ENCODE measurements at places on chromosomes 7 and 10.

DNA sequence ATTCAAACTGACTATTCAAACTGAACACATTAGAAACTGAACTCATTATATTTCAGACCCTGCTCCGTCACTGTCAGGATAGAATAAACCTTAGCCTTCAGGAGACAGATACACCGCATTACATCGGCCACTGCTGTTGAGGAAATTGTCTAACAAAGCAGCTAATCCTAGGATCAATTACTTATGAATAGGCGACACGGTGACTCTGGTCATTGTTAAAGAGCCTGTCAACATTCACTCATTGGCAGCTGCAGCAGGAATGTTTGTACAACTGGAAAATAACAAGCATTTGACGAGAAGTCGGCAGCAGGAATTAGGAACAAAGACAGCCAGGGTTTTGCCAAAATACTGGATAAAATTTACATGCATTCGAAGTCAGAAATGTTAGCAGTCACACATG is 112.0 kb upstream of the MKX start:
- no peak for DNase-seq

DNA sequence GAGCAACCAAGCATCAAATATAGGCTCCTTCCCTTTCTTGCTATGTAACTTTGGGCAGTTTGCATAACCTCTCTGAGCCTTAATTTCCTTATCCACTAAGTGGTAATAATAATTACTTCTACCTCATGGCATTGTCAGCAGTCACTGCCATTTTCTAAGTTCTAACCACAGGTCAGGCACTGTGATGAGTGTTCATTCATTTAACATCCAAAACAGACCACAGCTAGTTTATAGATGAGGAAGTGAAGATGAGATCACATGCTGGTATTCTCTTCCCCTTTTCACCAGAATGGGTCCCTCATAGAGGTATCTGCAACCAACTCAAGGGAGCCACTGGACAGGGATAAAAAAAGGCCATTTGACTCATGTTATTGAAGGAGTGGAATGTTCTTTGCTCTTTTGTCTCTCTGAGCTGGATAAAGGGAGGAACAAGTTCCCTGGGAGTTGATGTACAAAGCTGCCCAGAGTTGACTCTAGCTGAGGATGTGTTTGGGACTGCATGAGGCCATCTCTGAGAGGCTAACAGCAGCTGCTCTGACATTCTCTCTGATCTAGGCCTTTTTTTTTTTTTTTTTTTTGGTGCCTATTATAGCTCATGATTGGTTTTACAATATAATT is 65.0 kb downstream of the DNAJC12 start:
- no peak for DNase-seq

DNA sequence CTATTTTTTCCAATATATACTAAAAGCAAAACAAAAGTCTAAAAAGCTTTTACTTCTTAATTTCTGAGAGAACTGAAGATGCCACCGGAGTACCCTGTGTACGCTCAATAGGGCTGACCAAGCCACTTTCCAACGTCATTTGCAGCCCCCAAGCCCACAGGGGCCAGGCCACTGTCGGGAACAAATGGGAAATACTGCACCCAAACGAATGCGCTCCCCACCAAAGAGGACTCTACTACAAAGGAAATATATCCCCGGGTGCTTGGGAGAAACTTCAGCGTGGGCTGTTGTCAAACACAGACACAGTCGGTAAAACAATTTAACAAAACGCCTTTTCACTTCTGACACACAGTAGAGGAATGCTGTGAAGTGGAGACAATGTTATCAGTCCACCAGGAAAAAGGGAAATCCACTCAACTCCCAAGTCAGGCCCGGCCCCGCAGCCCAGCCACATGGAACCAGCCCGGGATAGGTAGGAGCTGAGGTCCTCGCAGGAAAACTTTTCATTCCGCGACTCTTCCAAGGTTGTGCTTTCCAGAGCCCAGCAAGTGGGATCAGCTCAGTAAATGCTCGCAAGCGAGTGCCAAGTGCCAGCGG is 1.4 kb downstream of the PARD3 start:
- no peak for DNase-seq

- no peak for DNase-seq
These were observed 341.0 kb upstream of the PHF14 start for GRCh38 chr7:10632712-10633111.

DNA sequence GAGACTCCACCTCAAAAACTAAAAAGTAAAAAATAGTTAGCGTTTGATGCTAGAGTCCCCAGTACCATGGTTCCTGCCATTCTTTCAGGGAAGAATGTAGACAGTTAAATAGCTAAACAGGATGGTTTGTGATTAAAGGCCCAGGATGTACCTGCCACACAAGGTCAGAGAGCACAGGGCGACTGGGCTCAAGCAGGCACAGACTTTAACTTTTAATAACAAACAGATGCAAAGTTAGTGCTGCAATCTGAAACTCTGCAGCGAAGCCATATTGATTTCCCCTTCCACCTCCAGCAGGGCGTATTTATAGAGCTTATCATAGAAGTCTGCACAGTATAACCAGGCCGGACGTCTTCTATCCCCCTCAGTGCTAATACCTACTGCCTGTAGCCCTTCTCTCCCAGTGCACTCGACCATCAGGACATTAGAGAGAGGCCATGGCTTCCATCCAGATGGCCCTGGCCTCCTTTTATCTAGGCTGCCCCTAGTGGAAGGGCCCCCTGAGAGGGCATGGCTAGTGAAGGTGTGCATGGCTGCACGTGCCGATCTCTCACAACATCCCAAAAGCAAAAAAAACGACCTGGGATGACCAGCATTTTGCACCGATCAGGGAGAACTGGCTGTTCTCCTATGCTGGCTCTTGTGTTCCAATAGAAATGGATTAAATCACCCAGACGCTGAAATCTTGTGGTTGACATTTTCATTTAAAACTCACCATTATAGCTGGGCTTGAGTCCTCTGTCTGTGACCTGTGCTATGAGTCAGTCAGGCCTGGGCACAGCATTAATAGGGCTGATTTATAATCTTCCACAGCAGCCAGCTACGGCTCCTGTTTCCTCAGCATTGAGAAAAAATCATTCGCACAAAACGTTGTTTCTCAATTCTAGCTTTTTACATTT is 7.6 kb upstream of the BAG3 start:
- DNase-seq = no peak

DNA sequence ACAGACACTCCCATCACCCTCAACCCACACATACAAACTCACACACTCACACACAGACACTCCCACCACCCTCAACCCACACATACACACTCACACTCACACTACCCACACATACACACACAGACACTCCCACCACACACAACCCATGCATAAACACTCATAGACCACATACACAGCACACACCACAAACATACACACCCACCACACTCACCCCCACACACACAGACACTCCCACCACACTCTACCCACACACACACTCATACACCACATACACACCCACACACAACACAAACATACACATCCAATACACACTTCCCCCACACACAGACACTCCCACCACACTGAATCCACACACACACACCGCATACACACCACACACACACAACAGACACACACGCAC is 521.2 kb downstream of the TCERG1L start:
- no peak for DNase-seq

Data from stimulated activated CD4-positive, alpha-beta T cell treated with anti-CD3 and anti-CD28 coated beads, Interleukin-2, amount 100 ng/mL, for 4 hours (primary cell).